Right ventricle myocardium inferior (tissue), 1 donor: ENCODE measurements at places on chromosomes 5 and 9.

GRCh38 chr5:97131921-97132320, 10.5 kb downstream of the LIX1 start:
- DNase-seq: no peak

GRCh38 chr5:97167435-97167834, 15.6 kb downstream of the RIOK2 start:
- DNase-seq: no peak

DNA sequence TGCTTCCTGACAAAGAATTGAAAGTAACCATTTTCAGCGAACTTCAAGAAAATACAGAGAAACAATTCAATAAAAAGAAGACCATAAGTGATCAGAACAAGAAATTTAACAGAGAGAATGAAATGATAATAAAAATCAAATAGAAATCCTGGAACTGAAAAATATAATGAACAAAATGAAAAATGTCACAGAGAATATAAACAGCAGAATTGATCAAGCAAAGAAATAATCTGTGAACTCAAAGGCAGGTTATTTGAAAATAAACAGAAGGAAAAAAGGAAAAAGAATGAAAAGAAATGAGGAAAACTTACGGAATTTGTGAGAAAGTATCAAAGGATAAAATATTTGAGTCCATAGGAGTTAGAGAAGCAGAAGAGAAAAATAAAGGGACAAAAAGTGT, 114.1 kb downstream of the CSNK1G3 start:
- no peak for DNase-seq

GRCh38 chr5:81006947-81007636, 46.9 kb downstream of the RASGRF2 start:
- no peak for DNase-seq

DNA sequence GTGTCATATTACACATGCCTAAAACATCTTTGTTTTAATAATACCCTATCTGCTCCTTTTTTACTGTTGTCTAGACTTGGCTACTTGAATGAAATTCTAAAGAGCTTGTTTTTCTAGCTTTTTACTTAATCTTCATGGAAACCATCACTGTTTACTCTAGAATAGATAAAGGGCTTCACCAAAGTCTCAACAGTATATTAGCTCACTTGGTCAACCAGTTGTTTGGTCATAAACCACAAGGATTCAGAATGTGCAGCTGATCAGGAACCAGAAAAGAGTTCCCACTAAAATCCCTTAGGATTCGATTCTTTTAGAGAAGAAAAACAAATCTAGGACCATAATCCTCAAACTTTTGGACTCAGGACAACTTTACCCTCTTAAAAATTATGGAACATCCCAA, 38.0 kb downstream of the CDO1 start:
- DNase-seq: no peak

GRCh38 chr9:123541411-123541810, 185.4 kb downstream of the CRB2 start:
- no peak for DNase-seq

DNA sequence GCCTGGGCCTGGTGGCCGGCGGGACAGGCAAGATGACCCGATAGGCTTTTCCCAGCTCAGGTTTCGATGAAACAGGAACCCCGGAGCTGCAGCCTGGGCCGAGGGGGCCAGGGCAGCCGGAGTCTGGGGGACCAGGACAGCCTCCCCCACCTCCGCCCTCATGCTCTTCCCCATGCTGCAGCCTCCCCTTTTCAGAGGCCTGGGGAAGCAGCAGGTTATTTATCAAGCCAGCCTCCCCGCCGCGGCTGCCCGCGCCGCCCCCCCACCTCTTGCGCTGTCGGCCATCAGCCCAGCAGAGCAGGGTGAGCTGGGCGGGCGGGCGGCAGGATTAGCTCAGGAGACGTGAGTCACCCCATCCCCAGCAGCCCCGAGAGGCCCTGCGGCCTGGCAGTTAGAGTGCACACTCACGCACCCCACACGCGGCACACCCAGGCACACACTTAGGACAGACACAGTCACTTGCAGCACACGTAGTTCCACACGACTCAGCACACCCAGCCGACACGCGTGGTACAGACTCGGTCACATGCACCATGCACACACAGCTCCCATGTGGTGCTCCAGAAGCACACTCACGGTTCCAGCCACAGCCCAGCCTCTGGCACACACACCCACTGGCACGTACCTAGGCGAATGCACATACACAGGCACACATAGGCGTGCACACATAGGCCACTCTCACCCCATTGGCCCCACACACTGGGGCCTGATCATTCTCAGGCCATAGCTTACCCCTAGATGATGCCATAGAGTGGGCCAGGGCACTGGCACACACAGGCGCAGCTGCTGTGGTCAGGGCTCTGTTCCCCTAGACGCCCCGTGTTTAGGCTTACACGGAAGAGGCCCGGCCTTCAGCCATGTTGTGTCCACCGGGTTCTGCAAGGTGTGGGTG, 13.0 kb downstream of the CXXC5 start:
- peak; percentile 89 for DNase-seq

DNA sequence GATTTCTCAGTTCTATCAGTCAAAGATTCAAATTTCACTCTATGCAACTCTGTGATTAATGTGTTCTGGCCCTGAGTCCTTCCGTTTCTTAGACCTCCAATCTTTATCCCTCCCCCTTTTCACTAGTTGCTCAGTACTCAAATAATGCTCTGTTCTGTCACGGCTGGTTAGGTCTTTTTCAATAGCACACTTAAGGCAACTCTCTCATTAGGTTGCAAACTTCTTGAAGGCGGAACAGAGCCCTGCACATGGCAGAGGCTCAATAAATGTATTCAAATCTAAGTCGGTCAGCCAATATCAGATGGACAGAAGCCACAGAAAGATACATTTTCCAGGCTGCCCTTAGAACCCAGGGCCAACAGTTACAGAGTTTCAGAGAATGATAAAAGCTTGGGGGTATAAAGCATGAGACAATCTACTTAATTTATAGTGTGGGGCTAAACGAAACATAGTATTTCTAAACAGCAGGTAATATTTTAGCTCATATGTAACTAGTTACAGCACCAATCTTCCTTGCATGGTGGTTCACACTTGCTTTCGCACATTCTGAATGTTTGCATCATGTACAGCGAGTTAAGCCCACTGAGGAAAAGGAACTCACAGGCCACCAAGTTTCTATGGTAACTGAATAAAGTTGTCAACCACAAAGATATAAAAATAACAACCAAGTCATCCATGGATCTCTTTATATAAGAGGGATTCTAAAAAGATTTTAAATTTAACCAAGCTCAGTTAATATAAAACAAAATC, 67.1 kb upstream of the GOLPH3 start:
- DNase-seq: no peak

DNA sequence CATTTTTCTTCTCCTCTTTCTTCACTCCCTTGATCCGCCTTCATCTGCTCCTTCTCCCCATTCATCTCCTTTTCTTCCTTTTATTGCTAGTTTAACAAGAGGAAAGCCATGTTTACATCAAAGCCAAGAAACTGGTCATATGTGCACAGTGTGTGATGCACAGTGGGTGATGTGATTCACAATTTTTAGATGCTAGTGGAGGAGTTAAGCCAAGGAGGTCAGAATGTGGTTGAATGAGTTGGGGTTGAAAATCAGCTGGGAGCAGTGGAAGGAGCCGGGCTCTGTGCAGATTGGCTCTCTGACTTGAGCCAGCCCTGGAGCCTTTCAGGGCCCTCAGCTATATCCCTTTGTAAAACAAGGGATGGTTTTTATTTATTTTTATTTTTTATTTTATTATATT, 7.3 kb downstream of the ACER2 start:
- DNase-seq: no peak

DNA sequence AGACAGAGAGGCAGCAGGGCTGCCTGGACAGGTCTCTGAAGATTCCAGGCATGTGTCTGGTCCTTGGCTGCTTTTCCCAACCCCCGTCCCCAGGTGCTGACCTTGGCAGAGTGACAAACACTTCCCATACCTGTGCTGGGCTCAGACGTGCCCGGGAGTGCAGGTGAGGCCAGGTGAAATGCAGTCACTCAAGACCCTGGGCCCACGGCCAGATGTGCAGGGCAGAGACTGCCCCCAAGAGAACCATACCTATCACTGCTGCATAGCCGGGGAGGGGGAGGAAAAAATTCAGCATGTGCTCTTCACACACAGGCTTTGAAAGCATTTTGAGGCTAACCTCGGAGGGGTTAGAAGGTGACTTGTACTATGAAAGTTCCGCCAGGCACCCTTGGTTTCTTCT, 22.6 kb downstream of the CCNJL start:
- DNase-seq: no peak

- DNase-seq: no peak
Measured at GRCh38 chr5:138874771-138875551, at the start of gene LRRTM2. Gene LRRTM2 (minus strand): TSS chr5:138875335. CDS start chr5:138874911, 424 bp downstream.

GRCh38 chr5:180160789-180161188, 48.2 kb downstream of the RASGEF1C start:
- DNase-seq: peak; percentile 73

DNA sequence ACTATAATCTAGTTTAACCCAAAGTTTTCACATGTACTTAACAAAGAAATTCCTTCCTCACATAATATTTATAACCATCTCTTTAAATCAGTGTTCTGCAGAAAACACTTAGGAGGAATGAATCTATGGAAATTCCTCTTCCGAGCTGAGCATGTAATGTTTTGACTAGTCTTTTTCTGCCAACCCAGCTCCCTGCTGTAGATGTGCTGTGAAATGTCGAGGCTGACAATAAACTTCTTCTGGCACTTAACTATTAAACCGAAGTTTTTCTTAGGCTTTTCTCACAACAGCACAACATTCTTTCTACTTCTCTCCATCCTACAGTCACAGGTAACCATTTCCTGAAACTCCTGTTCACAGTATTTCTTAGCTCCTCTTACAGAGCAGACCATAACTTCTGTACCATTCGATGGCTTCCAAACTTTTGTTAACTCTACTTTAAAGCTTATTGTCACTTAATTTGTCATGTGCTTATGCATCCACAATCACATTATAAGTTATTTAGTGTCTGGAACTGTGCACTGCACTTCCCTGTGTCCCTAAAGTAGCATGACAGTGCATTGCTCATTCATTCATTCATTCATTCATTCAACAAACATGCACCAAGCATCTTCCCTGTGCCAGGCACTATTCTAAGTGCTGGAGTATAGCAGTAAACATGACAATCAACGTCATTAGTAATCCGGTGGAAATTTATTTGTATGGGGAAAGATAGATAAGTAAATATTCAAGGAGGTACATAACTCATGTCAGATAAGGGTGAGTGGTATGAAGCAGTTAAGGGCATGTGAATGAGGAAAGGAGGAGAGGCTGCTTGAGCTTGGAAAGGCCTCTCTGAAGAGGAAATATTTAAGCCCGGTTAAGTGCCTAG, 54.6 kb downstream of the TSSK1B start:
- DNase-seq: no peak

- DNase-seq: no peak
Measured at GRCh38 chr5:151427258-151427657, 20.1 kb upstream of the SLC36A1 start.

DNA sequence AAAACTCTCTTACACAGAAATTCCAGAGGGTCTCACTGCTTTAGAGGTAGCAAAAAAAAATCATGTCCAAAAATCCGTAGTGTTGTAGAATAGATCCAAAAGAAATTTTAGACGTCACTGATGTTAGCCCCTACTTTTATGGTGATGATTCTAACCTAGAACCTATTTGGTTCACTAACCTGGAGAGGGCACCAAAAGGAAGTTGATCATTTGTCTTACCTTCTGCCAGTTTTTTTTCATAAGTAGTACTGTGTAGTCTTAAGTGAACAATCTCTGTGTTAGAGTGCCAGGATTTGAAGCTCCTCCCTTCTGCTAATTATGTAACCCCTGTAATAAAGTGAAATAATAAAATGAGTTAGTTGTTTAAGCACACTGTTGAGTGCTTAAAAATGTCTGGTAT, 215.2 kb downstream of the SMARCA2 start:
- DNase-seq: no peak

DNA sequence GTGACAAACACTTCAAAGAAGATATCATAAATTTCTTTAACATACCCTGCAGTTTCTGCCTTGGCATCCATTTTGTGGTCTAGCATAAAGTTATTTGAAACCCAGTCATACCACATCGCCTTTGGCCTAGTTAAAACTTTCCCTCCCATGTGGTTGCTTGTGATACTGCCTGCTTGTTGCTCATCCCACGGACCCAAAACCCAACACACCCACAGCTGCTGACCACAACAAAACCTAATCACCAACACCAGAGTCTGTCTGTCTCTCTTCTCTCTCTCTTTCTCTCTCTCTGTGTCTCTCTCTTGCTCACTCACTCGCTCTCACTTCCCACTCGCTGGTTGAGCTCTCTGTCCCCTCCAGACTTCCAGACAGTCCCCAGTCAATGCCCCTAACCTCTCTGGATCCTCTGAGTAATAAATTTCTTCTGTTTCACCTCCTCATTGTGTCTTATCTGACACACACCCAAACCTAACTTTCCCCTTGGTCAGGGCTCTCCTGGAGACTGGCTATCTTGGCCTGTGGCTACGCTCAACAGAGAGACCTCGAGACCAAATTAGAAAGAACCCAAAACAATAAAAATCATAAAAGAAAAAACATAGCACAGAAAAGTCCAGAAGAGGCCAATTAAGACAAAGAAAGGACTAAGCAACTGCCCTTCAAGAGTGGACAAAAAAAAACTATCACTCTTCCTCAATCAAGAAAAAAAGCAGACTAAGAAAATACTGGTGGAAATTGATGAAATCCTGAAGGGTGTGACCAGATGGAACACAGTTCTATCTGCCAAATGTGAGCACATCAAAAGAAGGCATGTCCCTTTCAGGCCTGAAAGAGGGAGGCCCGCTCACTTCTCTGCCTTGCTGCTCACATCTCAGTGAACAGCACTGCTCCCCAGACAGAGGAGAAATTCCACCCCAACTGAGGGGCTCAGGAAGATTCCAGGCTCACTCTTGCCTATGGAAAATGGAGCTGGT, 41.5 kb downstream of the TTLL11 start:
- no peak for DNase-seq

GRCh38 chr5:6504677-6505415, 56.2 kb downstream of the UBE2QL1 start:
- no peak for DNase-seq
